Right ventricle myocardium inferior (tissue), 1 donor: ENCODE measurements at places on chromosomes 2 and 18. TPM values are rescaled to one million over a fixed set of nuclear protein-coding genes. Genes with fewer than 3 reads are reported as not detected.

- DNase-seq = peak; percentile 89
Observed at GRCh38 chr2:47272031-47272864, 117.1 kb upstream of the STPG4 start.

Gene KYNU
- 1.1 TPM for total RNA-seq

DNA sequence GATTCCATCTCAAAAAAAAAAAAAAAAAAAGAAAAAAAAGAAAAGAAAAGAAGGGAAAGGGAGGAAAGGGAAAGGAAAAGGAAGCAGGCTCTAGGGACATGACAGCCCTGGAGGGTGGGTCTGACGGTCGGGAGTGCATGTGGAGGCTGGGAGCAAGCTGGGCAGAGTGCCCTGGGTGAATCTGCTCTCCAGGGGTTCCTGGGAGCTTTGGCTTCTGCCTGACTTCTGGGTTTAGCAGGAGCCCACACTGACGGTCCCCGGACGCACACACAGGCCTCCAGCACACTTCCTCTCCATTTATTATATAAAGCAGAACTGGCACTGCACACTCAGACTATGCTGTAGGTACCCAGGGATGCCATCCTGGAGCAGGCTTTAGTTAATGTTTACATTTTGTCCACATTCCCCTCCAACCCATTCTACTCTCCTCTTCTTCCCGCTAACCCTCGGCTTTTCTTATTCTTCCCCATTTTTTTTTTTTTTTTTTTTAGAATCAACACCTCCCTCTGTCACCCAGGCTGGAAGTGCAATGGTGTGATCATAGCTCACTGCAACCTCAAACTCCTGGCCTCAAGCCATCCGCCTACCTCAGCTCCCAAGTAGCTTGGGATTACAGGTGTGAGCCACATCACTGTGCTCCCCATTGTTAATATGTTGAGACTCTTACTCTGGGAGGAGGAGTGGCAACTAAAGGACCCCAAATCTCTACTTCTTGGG, 151.1 kb upstream of the SLC1A4 start:
- peak; percentile 74 for DNase-seq

Gene DLGAP1
- total RNA-seq = not detected

DNA sequence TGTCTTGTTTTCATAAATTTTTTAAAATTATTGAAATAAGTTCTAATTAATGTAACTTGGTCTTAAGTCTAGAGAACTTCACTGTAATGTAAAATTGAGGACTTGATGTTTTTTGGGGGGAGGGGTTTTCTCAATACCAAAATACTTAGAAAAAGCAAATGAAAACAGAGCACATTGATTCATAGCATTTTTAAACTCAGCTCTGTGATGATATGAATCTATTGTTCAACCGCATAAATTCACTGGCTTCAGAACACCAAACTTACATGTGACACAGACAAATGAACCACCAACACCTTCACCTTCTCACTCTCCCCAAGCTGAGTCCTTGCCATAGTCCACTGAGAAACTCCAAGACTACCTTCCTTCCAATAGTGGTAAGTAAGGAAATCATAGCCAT, 108.2 kb downstream of the ZNF521 start:
- no peak for DNase-seq

GRCh38 chr2:48854681-48855080, 99.2 kb upstream of the LHCGR start:
- no peak for DNase-seq

Gene CYS1
- 3.2 TPM for total RNA-seq

GRCh38 chr18:4264347-4264791, 190.7 kb downstream of the DLGAP1 start:
- no peak for DNase-seq

DNA sequence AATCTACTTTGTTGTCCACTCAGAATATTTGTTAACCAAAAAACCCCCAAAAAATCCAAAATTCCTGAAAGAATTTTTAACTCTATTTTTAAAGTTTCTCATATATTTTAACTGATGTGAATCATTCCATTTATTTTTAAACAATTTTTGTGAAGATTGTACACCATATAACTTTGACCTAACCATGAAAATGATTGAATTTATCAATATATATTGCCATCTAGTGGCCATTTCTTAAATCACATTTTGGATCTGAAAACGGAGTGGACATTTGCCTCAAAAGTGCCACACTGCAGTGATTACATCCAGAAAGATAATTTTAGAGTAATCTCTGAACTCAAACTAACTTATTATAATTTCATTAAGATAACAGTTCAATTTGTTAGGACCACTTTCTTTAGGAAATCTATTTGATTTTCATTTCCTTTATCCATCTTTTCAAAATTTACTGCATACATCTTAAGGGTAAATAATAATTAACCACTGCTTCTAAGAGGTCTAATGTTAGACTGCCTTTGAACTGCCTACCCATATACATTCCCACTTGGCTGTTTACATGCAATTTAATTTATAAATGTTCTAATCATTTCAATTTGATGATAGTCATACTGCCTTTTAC, 71.1 kb downstream of the DSC3 start:
- DNase-seq = no peak

GRCh38 chr2:70995426-70995729, 705 bp upstream of the TEX261 start:
- no peak for DNase-seq

Gene XDH
- not detected for total RNA-seq

- no peak for DNase-seq
Observed at GRCh38 chr2:191150230-191150599, 579 bp downstream of the STAT4 start.

DNA sequence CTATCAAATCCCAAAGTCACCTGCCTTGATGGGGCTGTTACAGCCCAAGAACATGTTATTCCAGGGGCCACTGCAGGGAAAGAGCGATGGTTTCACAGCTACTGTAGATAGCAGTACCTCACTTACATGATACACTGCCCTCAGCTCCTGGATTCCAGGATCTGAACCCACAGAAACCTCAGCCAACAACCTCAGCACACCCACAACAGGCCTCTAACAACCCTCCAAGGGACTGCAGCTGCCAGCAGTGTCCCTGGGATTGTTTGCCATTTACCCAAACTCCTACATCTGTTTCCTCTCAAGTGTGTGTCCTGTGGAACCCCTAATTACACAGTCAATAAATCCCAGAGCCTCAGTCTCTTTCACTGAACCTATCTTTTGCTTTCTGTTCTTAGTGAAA, 28.2 kb downstream of the OSBPL1A start:
- DNase-seq = no peak

GRCh38 chr2:127201452-127201851, 18.6 kb downstream of the CYP27C1 start:
- DNase-seq = no peak

GRCh38 chr2:118835746-118836410, 11.6 kb downstream of the EN1 start:
- DNase-seq = no peak

- no peak for DNase-seq
Observed at GRCh38 chr2:168645696-168646338, 156.6 kb upstream of the NOSTRIN start.

DNA sequence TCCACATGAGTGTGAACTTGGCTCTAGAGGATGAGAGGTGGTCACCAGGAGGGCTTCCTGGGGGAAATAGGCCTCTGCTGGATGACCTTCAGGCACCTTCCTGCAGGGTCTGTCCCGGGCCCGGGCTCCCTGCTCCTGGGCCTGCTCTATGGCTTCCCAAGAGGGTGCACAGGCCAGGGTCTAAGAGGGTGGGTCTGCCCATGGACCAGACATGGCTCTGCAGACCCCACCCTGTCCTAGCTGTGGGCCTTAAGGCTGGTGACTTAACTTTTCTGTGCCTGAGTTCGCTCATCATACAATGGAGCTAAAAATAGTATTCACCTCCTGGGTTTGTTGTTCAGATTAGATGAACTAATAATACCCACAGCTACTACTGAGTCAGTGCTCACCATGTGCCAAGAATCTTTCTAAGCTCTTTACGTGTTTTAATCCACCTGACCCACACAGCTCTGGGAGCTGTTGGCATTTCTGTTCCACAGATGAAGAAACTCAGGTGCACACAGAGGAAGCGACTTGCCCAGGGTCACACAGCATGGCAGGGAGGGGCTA, 14.4 kb downstream of the INHBB start:
- DNase-seq = peak; percentile 2

GRCh38 chr18:79782566-79783308, 15.0 kb upstream of the KCNG2 start:
- DNase-seq = no peak

DNA sequence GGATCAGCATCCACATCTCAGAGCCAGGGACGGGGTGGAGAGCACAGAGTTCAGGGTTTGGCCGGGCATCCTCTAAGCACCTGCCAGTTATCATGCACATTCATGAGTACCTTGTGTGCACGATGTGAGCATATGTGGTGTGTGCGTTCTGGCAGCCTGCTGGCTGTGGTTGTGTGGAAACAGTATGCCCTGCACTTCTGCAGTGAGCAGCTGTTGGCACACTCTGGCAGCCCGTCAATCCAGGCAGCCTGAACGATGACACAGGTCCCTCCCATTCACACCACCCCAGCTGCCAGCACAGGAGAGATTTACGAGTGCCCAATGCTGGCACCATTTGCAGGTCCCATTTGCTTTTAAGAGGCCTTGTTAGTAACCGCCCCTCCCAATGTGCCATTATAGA, 74.2 kb downstream of the CD8B2 start:
- peak; percentile 78 for DNase-seq

DNA sequence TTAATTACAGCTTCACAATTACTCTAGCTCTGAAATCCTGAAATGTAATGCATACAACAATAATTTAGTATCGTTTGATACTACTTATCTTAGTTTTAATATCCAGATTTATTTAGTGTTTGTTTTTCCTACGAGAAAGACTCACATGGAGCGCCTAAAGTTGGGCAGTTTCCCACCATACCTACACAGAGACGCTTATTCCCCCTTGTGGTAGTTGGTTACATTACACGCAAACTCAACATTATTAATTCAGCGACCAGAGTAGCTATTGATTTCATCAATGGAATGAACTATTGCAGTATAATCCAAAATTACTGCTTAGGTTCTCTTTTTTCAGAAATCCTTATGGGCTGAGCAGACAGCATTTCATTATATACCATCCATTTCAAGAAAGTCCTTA, 164.0 kb upstream of the REG3G start:
- DNase-seq = no peak

DNA sequence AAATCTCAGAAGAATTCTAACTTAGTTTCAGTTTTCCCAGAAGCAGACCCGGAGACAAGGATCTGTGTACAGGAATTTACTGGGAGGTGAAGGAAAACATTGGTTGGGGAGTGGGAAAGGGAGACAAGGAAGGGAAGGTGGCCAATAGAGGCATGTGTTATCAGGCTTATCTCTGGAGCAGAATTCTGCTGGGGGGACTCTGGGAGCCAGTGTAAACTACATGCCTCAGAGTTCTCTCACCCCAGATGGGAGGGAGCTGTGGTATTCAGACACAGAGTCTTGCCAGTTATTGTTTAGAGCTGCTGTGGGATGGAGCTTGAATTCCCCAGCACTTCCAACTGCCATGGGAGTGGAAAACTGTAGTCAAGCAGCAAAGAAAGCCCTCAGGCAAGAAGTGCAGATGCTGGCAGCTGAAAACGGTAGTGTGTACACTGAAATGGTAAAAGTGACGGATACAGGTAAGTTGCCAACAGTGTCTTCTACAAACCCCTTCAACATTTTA, 19.0 kb downstream of the DNPEP start:
- no peak for DNase-seq

Gene KANSL1L
- 14.7 TPM for total RNA-seq

Gene ANKRD23
- 12.7 TPM for total RNA-seq

Gene ANKRD62
- total RNA-seq = not detected

DNA sequence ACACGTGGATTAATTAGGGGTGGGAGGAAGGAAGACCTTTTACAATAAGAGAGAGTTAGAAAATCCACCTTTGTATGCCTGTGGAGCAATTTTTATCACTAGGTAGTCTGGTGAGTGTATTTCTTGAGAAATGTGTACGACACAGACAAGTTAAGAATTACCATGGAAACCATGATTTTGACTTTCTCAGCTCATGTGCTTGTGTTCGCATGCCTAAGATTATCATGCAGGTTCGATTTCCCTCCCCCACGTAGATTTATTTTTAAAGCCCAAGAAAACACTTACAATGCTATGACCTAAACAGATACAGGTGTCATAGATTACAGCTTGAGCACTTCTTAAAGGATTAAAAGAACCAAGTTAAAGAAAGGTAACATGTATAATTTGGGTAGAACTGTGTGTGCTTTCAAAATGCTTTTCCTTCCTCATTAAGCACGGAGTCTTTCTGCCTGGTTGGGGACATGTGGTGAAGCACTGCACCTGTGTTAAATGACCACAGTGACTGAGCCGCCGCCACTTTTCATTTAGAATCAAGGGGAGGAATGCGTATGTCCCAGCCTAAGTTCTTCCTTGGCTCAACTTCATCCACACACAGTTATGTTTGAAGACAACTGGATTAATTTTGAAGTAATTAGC, 16.6 kb downstream of the SERTAD2 start:
- DNase-seq = peak; percentile 51

GRCh38 chr2:43276266-43276941, 50.0 kb upstream of the ZFP36L2 start:
- no peak for DNase-seq

DNA sequence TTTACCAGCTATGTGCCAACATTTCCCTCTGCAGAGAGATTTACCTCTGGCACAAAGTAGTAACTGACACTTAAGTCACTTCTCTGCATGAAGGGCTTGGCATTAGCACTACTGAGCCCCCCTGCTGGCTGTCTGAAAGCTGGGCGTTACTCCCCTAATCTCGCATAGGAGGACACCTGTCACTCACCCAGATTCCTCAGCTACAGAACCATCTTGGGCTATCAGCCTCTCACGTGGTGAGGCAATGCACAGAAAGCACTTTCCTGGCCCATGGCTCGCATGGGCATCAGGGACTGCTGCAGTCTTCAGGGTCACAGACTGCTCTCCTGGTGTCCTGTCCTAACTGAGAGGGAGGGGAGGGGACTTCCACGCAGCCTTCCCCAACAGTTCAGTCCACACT, 12.0 kb downstream of the SERPINE2 start:
- no peak for DNase-seq

- no peak for DNase-seq
Observed at GRCh38 chr2:128714285-128714684, 395.6 kb upstream of the HS6ST1 start.

DNA sequence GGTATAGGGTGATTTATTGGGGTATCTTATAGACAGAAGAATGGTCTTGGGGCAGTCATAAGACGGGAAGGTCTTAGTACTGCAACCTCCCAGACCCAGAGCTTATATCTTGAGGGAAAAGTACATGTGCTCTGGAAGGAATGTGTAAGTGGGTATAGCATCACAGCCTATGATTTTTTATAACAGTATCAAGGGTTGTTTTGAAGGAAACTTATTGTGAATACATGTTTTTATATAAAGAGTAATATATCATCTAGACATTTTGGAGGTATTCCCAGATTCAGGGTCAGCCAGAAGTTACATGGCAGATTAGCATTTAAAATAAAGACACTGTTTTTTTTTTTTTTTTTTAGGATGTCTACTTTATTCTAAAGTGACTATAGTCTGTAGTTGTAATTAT, 47.6 kb upstream of the STON1 start:
- DNase-seq = no peak

GRCh38 chr2:29759360-29759759, 162.0 kb downstream of the ALK start:
- no peak for DNase-seq

Gene UGT1A4
- total RNA-seq = not detected

Gene FOXI3
- total RNA-seq = not detected
